ENCODE measurements at places on chromosomes 4 and X.
A peak's percentile ranks its signal among the peaks of the same experiment; 100 is the strongest.

GRCh38 chrX:78517124-78517523, 142.0 kb downstream of the RTL3 start:
- no peak for DNase-seq

GRCh38 chrX:110477593-110478228, 119.1 kb downstream of the RTL9 start:
- DNase-seq: no peak

DNA sequence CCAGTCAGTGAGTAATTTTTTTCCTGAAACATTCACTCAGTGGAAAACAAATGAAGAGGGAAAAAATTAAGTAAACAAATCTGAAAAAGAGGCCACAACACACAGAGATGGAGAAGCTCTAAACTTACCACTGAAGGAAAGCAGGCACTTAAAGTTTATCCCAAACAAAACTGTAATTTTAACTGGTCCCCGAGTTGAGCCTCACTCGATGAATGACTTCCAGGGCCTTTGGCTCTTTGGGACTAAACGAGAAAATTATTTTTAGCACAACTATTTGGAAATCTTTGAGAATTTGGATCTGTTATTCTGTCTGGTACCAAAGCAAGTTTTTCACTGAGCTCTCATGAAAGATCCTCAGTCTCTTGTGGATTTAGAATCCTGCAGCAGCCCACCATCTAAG, at the start of gene C1QTNF7:
C1QTNF7 (plus strand) TSS at position 333 of the 400 bp plus-strand sequence. CDS start 7,711 bp downstream, outside the sequence.
- no peak for DNase-seq

DNA sequence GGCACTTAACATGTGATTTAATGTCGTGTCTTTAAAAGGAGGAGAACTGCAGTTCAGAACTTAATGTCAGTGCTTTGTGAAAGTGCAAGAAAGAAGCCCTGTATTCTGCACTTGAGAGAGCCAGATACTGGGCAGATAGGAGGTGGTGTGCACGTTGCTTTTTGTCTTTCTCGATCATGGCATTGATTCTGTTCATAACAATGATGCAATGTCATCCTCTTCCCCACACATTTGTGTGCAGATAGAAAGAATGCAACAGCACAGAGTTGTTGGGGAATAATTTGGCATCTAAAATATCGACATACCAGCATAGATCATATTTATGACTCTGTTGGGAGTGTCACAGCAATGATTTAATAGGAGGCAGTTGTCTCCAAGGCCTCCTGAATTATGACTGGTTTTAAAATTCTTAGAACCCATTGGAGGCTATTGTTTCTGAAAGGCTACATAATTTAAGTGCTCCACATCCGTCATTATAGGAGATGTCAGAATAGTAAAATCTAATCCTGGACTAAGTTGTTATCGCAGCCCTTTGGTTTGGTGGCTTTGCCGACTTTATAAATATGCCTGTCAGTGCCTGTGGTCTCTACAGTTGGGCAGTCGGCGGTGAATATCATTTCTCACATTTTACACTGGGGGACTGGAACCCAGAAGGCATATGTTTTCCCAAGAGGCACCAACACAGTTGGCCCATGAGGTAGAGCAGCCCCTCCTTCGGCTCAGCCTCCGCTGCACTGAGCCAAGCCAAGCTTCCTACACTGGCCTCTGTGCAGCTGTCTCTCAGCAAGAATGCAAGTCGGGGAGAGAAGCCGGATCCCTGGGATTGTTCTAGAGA, 124.9 kb downstream of the PTTG2 start:
- DNase-seq: no peak

DNA sequence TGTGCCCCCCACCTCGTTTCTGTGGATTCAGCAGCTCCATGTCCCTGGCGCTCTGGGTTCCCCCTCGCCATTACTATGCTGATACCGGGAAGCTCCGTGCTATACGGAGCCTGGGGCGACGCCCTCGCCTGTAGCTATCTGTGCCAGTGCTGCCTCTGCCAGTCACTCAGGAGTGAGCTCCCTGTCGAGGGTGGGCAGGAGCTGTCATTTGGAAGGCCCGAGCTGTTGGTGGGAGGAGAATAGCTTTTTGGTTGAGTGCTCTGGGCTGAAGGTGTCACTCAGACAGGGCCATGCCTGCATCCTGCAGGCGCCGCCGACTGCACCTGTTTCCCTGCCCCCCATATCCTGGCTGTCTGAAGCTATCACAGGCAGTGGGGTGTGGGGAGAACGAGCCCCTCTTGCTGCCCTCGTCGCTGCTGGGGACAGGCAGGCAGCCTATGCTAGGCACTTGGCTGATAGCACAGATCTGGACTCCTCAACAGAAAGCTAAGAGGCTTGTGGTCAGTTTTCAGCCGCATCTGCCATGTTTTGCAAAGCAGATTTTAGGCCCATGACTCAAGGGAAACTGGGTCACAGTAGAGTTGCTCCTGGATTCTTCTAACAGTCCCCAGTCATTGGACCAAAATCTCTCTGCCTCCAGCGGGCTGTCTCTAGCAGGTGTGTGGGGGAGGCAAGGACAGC, 31.8 kb downstream of the CPLX1 start:
- DNase-seq: no peak

DNA sequence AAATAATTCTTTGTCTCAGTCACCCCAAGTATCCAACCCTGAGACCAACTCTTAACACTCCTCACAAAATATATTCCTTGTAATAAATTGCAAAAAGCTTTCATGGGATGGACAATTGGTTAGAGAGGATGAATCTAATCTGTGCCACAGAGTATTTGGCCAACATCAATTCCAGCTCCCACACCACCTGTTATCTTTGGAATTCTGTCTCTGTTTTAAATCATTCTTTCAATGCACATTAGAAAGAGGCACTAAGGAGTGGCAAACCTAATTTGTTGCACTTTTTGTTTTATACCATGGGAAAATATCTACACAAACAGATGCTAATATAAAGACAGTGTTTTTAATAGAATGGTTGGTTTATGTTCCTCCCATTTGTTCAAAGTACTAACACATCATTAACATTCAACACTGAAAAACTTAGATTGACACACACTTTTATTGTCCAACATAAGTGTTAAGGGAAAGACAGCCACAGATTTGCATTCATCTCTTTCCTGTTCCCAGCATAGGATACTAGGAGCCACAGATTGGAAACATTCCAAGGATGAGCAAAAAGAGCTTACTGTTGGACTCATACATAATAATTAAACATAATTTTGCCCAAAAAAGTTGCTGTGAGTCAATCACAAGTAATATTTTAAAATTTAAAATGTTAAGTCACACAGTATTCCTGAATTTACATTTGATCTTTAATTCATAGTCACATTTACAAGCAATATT, 116.4 kb downstream of the PPA2 start:
- DNase-seq: peak; percentile 45

GRCh38 chr4:38313175-38313574, 350.8 kb upstream of the KLF3 start:
- DNase-seq: no peak

DNA sequence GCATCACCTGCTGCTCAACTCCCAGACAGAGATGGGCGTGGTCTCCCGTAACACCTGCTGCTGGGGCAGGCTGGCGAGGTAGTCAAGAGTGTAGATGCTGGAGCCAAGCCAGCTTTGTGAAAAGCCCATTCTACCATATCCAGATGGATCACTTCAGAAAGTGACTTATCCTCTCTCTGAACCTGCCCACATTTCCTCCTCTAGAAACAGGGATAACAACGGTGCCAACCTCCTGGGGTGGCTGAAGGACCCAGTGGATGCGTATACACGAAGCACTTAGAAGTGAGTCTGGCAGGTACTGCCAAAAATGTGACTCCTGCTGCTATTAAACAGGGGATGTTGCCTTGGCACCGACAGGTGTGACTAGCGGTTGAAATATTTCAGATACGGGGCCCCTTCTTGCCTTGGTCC, 95.8 kb downstream of the SORBS2 start:
- no peak for DNase-seq

DNA sequence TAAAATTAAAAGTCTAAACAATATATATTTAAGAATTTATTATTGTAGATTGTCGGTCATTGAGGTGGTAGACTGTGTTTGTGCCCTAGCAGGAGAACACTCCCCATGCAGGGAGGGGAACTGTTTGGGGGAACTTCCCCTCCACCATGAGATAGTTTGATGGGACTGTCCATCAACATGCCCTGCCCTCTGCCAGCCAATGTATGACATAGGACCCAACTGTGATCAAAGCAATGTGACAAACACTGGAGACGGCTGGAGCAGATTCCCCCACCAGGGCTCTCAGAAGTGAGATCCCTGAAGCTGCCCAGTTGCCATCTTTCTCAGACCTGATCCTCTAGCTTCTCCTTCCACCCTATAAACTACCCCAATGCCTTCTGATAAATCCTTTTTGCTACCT, 44.9 kb downstream of the SH3KBP1 start:
- no peak for DNase-seq

DNA sequence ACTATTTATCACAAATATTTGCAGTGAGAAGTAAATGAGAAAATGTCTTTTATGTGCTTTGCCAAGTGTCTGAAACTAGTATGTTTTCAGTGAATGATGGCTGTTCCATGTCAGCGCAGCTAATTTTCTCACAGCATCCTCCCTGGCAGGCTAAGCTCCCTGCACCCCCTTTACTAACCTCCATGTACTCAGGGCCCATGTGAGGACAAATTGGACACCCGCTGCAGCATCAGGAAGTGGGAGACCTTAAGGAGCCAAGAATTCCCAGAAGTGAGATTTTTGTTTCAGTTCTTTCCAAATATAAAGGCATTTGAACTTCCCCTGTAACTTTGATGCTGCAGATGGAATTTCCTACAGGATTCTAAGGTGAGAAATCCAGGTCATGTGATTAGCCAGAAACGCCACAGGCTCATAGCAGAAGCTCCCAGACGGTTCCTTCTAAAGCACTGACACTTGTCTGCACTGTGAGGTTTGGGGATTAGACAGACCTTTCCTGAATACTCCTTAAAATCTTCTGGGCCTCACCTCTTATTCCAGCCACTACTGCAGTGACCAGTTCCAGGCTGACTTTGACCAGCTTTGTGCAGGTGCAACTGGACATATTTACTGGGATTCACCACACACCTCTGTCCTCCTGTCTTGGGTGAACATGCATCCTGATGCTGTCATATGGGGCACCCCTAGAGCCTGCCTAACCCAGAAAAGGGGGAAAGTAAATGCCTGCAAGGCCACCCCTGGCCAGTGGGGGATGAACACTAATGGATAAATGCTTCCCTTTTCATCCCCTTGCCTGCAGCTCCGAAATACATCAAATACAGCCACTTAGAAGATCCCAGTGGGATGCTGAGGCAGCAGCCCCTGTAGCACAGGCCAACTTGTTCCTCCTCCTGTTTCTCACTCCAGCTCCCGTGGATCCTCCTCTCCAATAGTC, 45.9 kb downstream of the LGI2 start:
- no peak for DNase-seq

DNA sequence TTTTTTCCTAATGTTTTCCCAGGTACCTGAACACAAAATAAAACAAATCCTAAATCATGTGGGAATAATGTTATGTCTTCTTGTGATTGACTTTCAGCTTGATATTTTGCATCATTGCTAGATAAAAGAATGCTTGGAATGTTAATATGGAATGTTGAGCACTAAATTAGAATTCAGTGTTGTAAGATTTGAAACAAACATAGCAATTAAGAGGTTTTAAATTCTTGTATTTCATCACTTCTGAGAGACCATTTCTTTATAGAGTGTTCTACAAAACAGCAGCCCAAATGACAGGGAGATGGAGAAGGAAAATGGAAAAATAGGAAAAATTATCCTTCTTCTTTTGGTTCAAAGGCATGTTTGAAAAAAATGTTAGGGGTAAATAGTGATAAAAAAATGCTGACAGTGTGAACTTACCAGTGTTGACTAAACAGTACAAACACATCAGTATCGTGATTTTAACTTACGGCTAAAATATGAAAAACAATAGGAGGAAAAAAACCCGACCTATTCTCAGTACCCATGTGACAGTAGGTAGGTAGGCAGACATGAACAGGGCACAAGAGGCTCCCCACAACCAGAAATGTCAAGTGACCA, 102.6 kb upstream of the PDE5A start:
- DNase-seq: no peak

DNA sequence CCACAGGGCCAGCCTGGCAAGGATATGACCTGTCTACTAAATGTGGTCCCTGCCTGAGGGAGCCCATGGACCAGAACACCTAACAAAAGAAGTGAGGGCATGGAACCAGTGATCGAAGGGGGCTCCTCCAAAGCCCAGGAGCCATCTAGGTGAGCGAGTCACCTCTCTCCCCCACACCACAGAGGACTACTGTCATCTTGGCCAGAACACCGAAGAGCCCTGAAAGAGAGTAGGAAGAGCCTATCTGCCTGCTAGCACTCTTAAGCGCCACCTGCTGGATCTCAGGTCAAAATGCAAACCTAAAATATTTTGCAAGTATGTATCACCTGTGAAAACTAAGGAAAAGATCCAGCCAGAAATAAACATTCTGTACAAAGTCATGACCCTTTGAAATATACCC, 137.9 kb upstream of the ZXDB start:
- DNase-seq: peak; percentile 39

GRCh38 chr4:17762726-17763125, 18.7 kb downstream of the FAM184B start:
- peak; percentile 52 for DNase-seq

DNA sequence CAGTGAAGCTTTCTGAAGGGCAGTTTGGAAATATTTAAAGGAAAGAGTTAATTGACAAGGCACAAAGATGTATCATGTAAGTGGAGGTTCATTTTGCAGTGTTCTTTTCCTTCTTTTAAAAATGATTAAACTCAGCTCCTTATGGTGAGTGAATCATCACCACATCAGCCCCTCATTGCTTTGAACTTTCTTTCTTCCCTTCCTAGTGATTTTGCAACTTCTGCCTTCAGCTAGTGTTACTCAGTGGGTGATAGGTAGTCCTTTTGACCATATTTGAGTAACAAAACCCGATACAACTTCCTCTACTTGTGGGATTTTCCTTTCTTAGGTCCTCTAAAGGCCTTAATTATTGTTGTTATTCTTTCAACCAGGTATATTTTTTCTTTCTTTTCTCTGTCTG, 8.2 kb downstream of the ZCCHC4 start:
- peak; percentile 4 for DNase-seq

DNA sequence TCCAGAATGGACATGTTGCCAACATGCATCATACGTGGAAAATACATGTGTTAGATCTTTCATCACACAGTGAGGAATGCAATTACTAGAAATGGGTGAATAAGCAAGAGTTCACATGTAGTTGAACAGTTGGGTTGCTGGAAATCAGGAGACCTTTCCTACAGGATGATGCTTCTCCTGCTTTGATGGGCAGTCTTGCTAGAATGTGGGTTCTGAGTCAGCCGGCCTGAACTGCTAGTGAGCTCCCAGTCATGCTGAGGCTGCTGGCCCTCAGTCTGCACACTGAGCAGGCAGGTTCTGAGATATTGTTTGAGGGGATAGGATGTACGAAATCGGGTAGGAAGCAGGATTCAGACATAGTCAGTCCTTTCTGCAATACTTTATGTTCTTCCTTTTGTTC, 20.2 kb downstream of the MSL3 start:
- no peak for DNase-seq

DNA sequence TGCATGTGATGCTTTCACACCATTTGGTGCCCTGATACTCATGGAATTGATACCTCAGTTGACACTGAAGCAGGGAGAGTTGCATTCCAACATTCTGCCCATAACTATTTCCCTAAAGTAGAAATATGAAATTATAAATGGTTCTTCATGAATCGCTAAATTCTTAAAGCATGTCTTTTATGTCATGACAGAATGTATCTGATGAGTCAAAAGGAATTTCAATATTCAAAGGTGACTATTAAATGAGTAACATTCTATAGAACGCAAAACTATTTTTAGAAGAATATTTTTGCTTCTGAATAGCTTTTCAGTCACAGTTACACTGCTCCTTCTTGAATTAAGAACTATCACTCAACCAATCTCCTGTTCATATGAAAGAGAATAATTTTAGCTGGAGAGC, 152.8 kb downstream of the ADGRA3 start:
- DNase-seq: no peak
